ENCODE measurements at places on chromosomes 16 and 17.

DNA sequence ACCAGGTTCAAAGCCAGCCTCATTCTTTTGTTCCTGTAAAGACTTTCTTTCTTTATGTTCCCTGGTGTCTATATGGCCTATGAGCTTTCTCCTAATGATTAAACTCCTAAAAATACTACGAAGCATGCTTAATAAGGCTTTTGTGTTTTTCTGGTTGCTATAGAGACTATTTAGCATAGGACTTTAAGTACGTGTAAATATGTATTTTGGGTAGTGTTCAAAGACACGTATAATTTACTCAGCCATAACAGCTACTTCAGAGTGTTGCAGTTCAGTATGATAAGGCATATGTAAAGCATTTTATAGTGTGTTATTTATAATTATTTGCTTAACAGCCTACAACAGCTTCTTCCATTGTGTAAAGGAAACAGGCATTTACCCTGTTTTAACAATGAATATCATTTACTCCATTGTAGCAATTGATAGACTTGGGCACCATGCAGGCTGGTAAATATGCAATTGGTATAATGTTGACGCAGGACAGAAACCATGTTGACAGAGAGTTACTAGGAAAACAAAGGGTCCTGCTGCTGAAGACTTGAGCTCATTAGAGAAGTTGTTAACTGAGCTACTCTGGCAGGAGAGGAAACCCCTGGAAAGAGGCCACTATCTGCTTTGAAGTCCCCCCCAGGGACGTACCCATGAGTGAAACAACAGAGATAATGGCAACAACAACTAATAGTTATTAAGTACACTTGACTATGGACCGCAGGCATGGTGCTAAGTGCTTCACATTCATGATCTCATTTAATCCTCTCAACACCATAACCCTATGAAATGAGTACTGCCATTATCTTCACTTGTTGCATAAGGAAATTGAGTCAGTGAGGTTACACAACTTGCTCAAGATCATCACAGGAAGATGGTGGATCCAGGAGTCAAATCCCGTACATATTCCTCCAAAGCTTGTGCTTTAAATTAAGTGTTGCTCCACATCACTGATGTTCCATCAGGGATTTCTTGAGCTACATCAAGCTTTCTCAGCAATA, 342.2 kb upstream of the DYNLRB2 start:
- no peak for DNase-seq

- peak; percentile 54 for DNase-seq
Measured at GRCh38 chr16:1197237-1197866, 27.7 kb downstream of the TPSG1 start.

- peak; percentile 20 for DNase-seq
Measured at GRCh38 chr17:50426814-50427787, 1.1 kb downstream of the ACSF2 start.

- no peak for DNase-seq
Measured at GRCh38 chr16:73191660-73192046, 143.7 kb upstream of the ZFHX3 start.

DNA sequence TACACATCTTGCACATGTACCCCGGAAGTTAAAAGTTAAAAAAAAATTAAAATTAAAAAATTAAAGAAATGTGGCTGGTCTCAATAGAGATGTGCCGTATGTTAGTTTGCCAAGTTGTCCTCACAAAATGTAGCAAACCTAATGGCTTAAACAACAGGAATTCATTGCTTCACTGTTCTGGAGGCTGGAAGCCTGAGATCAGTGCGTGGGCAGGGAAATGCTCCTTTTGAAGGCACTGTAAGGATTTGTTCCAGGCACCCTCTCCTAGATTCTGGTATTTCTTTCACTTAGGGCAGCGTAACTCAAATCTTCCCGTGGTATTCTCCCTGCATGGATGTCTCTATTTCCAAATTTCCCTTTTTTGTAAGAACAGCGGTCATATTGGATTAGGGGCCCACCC, 32.7 kb upstream of the MON1B start:
- DNase-seq = no peak

GRCh38 chr17:50132104-50132794, 2.3 kb upstream of the SAMD14 start:
- no peak for DNase-seq

All from body of pancreas (tissue), 4 donors.